ENCODE measurements at places on chromosomes 12 and 14.

GRCh38 chr12:117850048-117850447 lies 118.7 kb downstream of the KSR2 start:
- no peak for DNase-seq

DNA sequence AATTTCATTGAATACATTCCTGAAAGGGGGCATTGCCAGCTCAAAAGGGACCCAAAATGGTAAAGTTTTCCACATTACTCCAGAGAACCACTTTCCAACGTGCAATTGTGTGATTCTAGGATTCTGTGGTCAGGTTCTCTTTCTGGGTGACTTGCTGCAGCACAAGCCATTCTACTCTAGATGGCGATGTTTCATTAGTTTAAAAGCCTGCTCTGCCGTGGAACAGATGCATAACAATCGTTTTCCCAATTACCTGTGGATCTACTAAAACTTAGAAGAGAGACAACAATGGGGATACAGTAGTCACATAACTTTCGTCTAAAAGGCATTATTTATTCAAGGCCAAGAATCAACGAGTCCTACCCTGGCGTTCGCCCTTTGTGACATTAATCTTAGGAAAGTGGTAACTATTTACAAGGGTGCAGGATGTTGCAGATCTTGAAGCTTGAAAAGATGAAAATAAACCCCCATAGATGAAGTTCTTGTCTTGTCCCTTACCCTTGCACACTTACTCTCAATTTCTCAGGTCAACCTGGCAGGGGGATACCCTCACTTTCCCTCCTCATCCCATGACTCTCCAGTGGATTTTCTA lies 400.9 kb downstream of the SNAPC1 start:
- no peak for DNase-seq

- DNase-seq: no peak
Measured at GRCh38 chr12:19440916-19441315, 1.6 kb downstream of the AEBP2 start.

DNA sequence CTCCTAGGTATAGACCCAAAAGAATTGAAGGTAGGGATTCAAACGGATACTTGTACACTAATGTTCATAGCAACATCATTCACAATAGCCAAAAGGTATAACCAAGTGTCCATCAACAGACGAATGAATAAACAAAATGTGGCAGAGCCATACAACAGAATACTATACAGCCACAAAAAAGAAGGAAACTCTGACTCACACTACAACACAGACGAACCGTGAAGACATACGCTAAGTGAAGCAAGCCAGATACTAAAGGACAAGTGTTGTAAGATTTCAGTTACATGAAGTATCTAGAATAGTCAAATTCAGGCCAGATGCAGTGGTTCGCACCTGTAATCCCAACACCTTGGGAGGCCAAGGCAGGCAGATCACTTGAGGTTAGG lies 19.1 kb downstream of the CAMKK2 start:
- no peak for DNase-seq

DNA sequence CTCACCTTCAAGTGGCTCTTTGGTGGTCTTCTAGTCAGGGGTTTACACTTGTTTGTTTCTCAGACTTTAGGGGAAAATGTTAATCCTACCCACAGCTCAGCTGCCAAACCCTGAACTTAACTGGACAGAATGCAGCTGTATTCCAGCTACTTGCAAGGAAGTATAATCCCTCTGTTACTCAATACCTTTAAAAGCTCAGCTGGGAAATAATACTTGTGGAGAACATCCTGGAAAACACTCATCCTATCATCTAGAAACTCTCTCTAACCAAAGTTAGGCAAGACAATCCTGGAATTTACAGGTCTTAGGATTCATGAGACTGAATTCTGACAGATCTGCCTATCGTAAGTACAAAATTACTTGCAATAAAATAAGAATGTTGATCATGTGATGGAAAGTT lies 404.1 kb downstream of the ADAMTS20 start:
- no peak for DNase-seq

GRCh38 chr14:67313153-67313552 lies 46.5 kb downstream of the ATP6V1D start:
- no peak for DNase-seq
